Erythroblast (primary cell): ENCODE measurements at places on chromosomes 2 and 18.
A peak's percentile ranks its signal among the peaks of the same experiment; 100 is the strongest.

GRCh38 chr2:141490886-141491285 is 639.9 kb downstream of the LRP1B start:
- DNase-seq = no peak

- DNase-seq = no peak
Observed at GRCh38 chr2:148721520-148721931, 77.0 kb downstream of the EPC2 start.

GRCh38 chr18:39835303-39836030 is 2119.6 kb upstream of the PIK3C3 start:
- no peak for DNase-seq

DNA sequence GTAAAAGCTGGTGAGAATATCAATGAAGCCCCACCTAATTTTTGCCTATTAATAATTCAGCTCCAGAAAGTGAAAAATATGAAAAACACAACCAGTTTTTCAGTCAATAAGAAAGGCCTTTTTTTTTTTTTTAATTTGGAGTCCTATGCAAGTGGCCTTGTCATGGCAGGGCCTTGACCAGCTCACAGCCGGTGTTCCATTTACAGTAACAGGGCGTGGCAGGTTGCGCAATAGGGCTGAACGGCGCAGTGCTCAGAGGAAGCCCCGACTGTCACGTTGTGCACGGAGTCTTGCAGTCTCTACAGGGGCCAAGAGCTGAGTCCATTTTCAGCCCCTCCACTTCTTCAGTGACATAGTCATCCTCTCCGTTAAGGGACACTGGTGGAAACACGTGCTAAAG is 184.1 kb upstream of the FN1 start:
- DNase-seq = peak; percentile 21

- peak; percentile 36 for DNase-seq
Observed at GRCh38 chr2:99088017-99088416, 53.5 kb upstream of the C2orf15 start.

- DNase-seq = no peak
Observed at GRCh38 chr18:23069481-23069880, 65.8 kb upstream of the CABLES1 start.

- no peak for DNase-seq
Observed at GRCh38 chr18:29309366-29309765, 1132.4 kb upstream of the CDH2 start.

GRCh38 chr2:54954705-54955357 is 95.4 kb downstream of the RTN4 start:
- DNase-seq = no peak

GRCh38 chr18:44602845-44603244 is 77.8 kb upstream of the SETBP1 start:
- DNase-seq = no peak

GRCh38 chr2:105385731-105386540 is 12.9 kb downstream of the FHL2 start:
- peak; percentile 61 for DNase-seq

- DNase-seq = no peak
Observed at GRCh38 chr2:47227532-47228279, 72.6 kb upstream of the STPG4 start.

GRCh38 chr18:50138181-50139064 is 56.5 kb downstream of the MYO5B start:
- DNase-seq = no peak

DNA sequence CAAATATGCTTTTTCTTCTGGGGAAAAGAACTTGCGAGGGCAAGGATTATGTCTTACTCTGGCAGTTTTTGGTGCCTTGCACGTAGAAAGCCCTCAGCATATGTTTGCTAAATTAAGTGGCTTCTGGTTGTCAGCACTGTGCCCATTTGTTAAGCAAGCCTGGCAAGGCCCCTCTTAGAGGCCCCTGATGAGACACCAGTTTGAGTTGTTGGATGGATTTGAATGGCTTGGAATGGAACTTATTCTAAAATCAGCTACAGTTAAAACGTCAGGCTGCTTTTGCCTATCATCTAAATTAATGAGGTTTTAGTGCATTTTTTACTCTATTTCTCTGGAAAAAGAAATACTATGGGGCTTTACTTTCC is 28.2 kb downstream of the TMEM182 start:
- no peak for DNase-seq

- DNase-seq = no peak
Observed at GRCh38 chr2:74496997-74497776, 2.2 kb downstream of the LBX2 start.

GRCh38 chr2:189393440-189394111 is 47.7 kb upstream of the WDR75 start:
- DNase-seq = no peak

GRCh38 chr2:179932786-179933185 is 71.4 kb upstream of the ZNF385B start:
- DNase-seq = no peak

GRCh38 chr2:6073191-6074088 is 381.3 kb downstream of the SOX11 start:
- DNase-seq = no peak

- DNase-seq = no peak
Observed at GRCh38 chr18:45860971-45861370, 35.5 kb downstream of the SIGLEC15 start.

- DNase-seq = no peak
Observed at GRCh38 chr2:53091183-53091582, 676.4 kb upstream of the CHAC2 start.
